Right cardiac atrium (tissue), 5 donors: ENCODE measurements at places on chromosomes 6 and 20. TPM values are rescaled to one million over a fixed set of nuclear protein-coding genes. Genes with fewer than 3 reads are reported as not detected.

The GPR6 gene
- not detected for total RNA-seq

DNA sequence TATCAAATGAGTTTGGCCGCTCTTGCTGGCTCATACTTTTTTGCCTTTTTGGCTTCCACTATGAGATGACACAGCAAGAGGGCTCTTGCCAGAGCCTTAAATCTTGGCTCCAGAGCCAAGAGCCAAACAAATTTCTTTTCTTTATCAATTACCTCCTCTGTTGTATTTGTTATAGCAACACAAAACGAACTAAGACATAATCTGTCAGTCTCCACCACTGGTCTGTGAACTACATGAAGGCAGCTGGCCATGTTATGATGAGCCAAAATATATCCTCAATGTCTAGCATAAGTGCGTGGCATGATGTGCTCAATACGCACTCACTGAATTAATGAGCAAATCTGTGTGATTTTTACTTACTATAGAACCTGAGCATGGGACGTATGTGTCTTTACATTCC is 220.0 kb upstream of the ZNF217 start:
- no peak for DNase-seq

DNA sequence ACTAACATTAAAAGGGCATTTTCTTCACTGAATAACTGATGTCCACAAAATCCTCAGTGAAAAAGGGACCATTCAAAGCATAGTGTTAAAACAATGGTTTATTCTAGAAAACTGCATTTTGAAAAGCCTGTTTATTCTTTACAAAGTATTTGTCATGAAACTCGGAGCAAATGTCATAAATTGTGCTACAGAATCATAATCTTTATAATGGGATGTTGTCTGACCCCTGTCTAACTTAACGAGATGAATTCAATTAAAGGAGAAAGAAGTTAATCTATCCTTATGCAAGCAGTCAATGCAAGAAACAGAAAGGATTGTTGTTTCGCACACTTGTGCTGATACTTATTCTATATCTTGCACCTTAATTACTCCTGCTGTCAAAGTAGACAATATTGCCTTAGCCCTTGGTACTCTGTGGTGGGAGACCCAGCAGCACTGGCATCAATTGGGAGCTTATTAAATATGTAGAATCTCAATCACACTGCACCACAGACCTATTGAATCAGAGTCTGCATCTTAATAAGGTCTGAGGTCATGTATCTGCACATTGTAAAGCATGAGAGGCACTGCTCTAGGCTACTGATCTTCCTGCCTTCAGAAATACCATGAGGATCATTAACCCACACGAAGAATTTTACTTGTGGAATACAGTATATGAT is 708.3 kb downstream of the HDGFL1 start:
- no peak for DNase-seq

- no peak for DNase-seq
Measured at GRCh38 chr6:84172080-84172479, 55.4 kb downstream of the CEP162 start.

DNA sequence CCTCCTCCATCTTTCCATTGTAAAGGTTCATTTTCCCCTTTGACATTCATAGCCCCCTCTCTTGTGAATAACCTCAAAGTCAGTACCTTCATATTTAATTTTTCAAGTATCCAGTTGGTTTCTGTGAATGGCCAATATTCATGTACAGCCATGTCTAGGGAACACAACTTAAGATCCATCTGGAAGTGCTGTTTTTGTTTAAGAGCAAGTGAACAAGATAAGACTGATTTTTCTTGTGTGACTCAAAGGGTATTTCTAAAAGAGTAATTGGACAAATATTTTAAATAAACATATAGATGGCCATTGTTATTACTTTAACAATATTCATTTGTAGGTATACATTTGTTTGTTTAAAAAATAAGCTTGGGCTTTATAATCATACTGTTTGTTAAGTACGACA is 92.9 kb downstream of the RTN4IP1 start:
- DNase-seq, result no peak

- DNase-seq, result no peak
Measured at GRCh38 chr6:122389704-122390372, 9.6 kb upstream of the HSF2 start.

DNA sequence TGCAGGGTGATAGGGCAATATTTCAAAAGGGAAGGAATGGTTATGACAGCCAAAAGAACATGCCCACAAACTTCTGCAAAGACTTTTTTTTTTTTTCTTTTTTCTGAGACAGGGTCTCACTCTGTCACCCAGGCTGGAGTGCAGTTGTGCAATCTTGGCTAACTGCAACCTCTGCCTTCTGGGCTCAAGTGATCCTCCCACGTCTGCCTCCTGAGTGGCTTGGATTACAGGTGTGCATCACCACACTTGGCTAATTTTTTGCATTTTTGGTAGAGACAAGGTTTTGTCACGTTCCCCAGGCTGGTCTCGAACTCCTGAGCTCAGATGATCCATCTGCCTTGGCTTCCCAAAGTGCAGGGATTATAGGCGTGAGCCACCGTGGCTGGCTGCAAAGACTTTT is 117.6 kb upstream of the ADGRF1 start:
- no peak for DNase-seq
